ENCODE measurements at places on chromosomes 7 and 10.

- no peak for DNase-seq
These were observed 15.2 kb upstream of the EXOC6 start for GRCh38 chr10:92832998-92833650.

- no peak for DNase-seq
These were observed 886.2 kb upstream of the GHITM start for GRCh38 chr10:83253011-83253671.

DNA sequence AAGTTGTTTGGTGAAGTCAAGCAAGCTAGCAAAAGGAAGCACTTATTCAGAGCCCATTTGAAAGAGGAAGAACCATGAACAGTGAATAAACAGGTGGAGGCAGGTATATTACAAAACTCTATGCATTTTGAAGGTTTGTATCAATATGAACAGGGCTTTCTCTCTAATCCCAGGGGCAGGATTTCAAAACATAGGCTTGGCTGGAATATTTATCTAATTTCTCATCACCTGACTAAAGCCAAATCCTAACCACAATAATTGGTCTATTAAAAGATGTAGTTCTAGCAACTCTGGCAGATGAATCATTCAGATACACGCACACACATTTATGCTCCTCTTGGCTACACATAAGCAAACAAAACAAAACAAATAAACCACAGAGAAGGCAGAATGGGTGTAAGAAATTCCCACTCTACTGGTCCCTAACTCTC, 554.4 kb downstream of the INHBA start:
- no peak for DNase-seq

DNA sequence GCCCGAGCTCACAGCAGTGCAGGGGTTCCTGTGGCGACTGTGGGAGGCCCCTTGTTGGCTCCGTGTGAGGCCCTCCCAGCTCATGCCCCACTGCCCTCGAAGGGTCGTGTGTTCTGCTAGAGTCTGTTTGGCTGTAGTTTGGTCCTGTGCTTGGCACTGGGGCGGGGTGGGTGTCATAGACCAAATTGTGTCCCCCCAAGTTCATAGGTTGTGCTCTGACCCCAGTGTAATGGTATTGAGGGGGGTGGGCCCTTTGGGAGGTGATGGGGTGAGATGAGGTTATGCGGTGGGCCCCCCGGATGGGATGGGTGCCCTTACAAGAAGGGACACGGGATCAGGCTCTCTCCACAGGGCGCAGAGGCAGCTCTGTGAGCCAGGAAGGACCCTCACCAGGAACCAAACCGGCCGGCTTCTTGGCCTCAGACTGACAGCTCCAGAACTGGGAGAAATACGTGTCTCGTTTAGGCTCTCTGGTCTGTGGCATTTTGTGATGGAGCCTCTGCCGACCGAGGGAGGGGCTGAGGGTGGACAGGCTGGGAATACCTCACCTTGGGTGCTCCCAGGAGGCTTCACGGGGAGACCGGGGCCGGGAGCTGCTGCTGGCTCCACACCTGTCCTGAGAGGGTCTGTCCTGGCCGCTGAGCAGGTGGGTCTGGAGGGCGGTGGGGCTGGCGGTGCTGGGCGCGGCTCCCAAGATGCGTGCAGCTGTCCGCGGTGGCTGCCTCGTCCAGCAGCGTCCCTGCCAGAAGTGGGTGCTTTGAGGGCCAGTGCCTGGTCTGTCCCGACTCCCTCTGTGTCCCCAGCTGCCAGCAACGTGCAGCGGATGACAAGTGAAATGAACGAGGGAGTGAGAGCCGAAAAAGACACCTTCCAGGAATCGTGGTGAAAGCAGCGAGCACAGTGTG, 89.4 kb downstream of the INPP5A start:
- no peak for DNase-seq

GRCh38 chr10:131888186-131888604, 12.6 kb upstream of the PPP2R2D start:
- no peak for DNase-seq

GRCh38 chr10:48792687-48793096, 108.0 kb downstream of the WDFY4 start:
- DNase-seq = no peak

DNA sequence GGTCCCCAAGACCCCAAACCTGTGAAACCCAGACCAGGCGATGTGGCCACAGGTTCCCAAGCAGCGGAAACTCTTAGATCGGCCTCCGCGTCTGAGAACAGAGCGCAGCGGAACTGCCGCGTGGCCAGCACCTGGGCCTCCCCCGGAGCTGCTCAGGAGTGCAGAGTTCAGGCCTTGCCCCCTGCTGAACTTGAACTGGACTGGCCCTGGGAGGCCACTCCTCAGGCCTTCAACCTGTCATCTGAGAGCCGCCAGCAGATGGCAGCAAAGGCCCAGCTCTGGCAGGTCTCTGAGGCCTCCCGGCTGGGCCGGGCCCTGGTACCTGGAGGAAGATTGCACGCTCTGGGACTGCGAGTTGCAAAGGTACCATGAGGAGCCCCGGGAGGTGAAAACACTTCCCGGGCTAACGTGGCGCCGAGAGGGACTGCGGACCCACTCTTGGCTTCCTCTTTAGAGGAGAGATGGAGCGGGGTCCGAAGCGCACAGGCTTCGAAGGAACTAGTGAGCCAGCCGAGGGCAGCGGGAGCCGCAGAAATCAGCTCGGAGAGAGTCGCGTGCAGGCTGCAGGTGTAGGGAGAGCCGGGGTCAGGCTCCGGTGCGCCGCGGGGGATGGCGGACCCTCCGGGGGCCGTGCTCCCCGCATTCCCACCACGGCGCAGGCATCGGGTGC, 89.2 kb downstream of the PAXIP1 start:
- peak; percentile 98 for DNase-seq

- DNase-seq = no peak
These were observed 959 bp downstream of the PVRIG start for GRCh38 chr7:100220586-100221230.

- no peak for DNase-seq
These were observed 277.6 kb upstream of the NRP1 start for GRCh38 chr10:33612116-33612515.
